ENCODE measurements at places on chromosomes 16 and 17. TPM values are rescaled to one million over a fixed set of nuclear protein-coding genes. Genes with fewer than 3 reads are reported as not detected.

DNA sequence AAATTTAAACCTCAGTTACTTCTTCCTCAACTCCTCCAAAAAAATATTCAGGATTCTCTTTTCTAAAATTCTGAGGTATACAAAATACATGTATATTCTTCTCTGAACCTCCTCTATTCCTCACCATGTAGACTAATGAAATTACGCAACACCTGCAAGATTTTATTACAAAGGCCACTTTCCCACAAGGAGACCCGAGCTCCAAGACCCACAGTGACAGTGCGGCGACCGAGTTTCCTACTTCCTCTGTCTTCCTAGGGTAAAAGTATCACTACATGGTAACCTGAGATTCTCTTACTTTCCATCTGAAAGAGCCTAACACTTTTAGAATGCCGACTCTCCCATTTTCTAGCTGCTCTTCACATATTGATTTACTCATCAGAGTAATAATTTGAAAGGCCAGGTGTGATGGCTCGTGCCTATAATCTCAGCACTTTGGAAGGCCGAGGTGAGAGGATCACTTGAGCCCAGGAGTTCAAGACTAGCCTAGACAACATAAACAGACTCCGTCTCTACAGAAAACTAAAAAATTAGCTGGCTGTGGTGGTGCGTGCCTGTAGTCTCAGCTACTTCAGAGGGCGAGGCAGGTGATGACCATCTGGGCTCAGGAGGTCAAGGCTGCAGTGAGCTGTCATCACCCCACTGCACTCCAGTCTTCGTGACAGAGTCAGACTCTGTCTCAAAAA lies 35.7 kb downstream of the CYTH1 start:
- DNase-seq = no peak

DNA sequence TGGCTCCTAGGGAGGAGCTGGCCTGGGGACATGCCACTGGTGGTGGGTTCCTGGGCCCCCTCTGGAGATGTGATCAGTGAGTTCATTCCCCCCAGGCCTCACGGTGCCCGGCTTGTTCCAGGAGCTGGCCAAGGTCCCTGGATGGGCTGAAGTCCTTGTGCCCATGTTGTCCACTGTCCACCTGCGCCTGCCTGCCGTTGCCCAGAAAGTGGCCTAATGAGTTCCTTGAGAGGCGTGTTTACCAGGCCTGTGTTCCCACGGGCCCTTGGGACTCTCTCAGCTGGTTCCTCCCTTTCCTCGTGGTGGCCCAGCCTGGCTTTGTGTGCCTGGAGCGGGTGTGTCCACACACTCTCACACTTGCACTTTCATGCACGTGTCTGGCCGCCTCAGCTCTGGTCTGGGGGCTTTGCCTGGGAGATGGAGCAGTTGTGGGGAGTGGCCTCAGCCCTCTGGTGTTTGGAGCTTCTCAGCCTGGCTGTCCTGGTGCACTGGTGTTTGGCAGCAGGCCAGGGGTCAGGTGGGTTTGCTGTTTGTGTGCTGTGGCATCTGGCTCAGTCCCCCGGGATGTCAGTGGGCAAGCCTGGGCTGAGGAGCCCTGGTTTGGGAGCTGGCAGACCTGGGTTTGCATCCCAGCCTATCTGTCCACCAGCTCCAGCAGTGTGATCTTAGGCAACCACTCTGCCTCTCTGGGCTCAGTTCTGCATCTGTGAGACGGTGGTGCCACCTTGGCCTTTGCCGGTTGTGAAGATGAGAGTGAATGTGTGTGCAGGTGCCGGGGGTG lies 18.0 kb downstream of the ADCY7 start:
- DNase-seq = no peak

The TMEM114 gene
- total RNA-seq = not detected

- DNase-seq = no peak
Measured at GRCh38 chr17:76255801-76256429, 9.2 kb upstream of the UBALD2 start.

- no peak for DNase-seq
Measured at GRCh38 chr16:27225536-27226360, 22.4 kb downstream of the KDM8 start.

The PRCD gene
- total RNA-seq = not detected

The ALDH3A1 gene
- total RNA-seq = not detected

The ZNF276 gene
- 67.5 TPM for total RNA-seq

The SLFN13 gene
- total RNA-seq = 56.2 TPM

The ZNHIT3 gene
- total RNA-seq = 32.2 TPM

DNA sequence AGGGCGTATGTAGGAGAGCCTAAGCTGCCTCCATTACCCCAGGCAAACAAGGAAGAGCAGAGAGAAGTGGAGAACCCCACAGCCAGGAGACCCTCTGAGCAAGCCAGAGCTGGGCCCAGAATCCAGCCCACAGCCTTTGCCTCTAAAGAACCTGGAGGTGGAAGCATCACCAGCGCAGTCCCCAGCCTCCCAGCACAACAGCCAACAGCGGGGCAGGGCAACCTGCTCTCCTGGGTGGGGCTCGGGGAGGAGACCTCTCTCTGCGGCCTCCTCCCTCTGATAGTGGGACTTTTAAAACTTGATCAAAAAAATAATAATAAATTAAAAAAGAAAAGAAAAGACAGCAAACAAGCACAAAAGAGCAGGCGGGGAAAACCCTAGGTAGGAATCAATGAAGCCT lies 45.9 kb downstream of the AXIN2 start:
- DNase-seq = no peak

GRCh38 chr17:43966276-43966675 lies 12.5 kb upstream of the PYY start:
- DNase-seq = no peak

DNA sequence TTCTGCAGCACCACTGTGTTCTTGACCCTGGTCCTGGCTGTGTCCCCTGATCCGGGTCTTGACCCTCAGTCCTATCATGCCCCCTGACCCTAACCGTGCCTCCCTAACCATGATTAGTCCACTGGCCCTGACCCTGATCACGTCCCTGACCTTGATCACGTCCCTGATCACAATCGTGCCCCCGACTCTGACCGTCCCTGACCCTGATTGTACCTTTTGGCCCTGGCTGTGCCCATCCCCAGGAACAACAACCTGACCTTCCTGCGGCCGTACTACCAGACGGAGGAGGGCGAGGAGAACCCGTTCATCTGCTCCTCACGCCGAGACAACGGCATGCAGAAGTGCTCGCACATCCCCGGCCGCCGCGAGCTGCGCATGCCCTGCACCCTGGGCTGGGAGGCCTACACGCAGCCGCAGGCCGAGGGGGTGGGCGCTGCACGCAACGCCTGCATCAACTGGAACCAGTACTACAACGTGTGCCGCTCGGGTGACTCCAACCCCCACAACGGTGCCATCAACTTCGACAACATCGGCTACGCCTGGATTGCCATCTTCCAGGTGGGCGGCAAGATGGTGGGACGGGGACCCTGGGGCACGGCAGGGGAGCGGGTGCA lies 24.9 kb downstream of the TPSG1 start:
- no peak for DNase-seq

The PRSS27 gene
- total RNA-seq = 0.70 TPM

DNA sequence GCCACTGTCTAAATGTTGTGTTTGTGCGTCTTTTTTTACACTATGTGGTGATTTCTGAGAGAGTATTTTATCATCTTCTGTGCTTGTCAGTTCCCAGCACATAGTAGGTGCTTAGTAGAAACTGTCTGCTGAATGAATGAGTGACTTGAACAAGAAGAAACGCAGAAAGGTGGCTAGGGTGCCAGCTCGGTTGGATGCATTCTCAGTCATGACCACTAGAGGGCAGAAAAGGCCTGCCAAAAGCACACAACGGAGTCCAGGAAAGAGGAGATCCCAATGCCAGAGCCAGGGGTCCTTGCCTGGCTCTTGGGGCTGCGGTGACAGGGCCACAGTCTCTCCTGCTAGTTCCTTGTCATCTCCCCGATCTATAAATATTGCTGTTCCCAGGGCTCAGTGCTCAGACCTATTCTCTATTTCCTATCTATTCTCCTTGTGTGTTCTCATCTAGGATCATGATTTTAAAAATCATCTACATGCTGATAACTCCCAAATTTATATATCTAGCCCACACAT lies 57.3 kb upstream of the CCL1 start:
- peak; percentile 70 for DNase-seq

GRCh38 chr17:21676281-21677111 lies 15.8 kb upstream of the KCNJ18 start:
- DNase-seq = no peak

DNA sequence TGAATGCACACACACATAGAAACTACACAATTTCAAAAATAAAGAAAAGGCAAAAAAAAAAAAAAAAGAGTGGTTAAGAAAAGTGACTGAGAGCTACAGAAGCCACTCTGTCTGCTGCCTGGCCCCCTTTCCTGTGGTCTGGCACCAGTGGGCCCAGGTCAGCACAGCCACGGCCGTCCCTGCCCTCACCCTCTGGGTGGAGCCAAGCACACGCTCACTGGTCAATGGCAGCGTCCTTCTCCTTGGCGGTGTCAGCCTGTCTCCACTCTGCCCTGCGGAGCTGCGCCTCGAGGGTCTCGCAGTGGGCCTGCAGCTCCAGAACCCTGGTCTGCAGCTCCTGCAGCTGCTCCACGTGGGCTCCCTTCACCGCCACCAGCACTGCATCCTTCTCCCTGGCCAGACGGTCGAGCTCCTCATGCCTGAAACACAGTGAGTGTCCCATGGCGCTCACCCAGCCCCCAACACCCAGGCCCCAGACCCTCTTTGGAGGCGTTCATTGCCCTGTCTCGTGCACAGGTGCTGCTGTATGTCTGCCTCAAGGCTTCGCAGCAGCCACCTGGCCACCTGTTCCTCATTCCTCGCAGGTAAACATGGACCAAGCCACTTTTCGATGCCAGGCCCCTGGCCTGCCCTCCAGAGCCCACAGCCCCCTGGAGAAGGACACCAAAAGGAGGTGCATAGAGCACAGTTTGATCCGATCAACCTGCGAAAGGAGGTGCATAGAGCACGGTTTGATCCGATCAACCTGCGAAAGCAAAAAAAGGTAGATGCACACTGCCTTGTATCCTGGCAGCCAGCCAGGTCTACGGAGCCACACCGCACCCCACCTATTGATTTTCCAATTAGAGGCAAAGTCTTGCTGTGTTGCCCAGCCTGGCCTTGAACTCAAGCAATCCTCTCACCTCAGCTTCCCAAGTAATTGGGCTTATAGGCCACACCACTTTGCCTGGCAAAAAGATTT lies 24.4 kb downstream of the CCDC57 start:
- DNase-seq = no peak

DNA sequence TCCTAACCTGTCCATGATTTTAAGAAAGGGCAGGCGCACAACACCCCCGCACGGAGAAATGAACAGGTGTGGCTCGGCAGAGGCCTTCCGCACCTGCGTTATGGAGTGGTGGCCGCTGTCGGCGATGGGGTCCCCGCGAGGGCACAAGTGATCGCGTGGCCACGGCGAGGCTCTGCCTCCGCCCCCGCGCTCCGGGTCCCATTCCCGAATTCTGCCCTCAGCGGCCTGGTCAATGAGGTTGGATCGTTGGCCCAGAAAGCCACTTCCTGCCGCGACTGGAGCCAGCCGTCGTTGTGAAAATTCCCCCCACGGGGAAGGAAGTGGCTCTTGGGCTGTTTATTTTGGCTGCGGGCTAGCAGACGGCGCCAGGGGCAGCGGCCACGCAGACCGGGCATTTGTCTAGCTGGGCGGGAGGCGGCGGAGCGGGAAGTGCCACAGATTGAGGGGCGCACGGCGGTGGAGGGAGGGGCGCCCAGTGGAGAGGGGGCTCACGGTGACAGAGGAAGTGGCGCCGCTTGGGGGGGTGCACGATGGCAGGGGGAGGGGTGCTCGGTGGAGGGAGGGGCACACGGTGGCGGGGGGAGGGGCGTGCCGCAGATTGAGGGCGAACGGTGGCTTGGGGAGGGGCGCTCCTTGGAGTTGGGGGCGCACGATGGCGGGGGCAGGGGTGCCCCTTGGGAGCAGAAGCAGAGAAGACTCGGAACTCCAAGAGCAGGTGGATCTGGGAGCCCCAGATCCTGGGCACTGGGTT lies 25.0 kb downstream of the MRC2 start:
- DNase-seq = peak; percentile 44

- DNase-seq = no peak
Measured at GRCh38 chr17:73998249-73998648, 205.2 kb upstream of the RPL38 start.

GRCh38 chr17:74972107-74972972 lies at the start of gene HID1:
Gene HID1, minus strand, starts transcription at chr17:74972759. Its CDS starts 103 bp downstream, at chr17:74972656.
- DNase-seq = peak; percentile 76

The MKS1 gene
- total RNA-seq = 17.6 TPM

DNA sequence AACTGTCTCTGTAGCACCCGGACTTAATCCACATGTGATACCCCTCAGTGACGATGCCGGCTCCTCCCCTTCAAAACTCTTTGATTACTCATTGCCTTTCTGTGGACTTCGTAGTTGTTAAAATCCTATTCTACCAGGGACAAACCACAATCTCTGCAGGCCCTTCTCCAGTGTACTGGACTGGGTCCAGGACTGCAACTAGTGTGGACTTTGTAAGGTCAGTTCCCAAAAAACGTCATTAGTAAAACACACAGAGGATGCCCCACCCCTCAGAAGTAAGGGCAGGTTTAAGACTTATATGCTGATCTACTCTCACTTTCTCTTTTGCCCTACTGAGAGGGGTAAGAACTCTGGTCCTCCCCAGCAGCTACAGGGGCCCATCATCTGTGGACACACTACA lies 10.5 kb upstream of the NUDT7 start:
- no peak for DNase-seq

DNA sequence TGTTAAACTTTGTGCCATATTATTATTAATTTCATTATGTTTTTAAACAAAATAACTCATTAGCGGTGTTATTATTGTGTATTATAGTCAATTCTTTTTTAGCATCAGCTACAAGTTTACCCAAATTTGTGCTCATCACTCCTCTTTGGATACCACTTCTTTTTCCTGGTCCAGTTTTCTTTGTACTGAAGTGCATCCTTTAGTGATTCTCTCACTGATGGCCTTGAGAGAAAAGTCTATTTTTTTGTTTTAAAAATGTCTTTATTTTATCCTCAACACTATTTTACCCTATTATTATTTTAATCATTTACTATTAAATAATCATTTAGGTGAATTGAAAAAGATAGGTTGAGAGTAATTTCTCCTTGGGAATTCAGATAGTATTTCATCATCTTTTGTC lies 99.2 kb downstream of the RGS9 start:
- no peak for DNase-seq

- DNase-seq = no peak
Measured at GRCh38 chr17:33506889-33507650, 214.0 kb upstream of the ASIC2 start.

GRCh38 chr16:47463771-47464624 lies 2.9 kb downstream of the PHKB start:
- no peak for DNase-seq

DNA sequence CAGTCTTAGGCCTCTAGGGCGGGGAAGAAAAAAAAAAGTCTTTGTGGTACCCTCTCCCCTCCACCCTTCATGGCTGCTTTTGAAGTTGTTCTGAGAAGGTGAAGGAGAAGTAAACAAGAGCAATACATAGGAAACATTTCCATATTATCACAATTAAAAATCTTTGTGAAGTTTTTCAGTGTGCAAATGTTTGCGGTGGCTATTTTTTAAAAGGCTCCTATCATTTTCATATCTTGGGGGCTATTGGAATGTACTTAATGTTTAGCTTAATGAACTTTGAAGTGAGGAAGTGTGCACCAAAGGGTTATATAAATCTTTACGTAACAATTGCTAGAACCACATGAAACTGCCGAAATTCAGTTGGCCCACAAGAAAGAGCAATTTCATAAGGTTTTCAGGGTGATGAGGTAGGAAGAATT lies 7.6 kb downstream of the NOL11 start:
- DNase-seq = no peak

The RSKR gene
- 28.7 TPM for total RNA-seq
